ENCODE measurements at places on chromosomes 5 and 9.

DNA sequence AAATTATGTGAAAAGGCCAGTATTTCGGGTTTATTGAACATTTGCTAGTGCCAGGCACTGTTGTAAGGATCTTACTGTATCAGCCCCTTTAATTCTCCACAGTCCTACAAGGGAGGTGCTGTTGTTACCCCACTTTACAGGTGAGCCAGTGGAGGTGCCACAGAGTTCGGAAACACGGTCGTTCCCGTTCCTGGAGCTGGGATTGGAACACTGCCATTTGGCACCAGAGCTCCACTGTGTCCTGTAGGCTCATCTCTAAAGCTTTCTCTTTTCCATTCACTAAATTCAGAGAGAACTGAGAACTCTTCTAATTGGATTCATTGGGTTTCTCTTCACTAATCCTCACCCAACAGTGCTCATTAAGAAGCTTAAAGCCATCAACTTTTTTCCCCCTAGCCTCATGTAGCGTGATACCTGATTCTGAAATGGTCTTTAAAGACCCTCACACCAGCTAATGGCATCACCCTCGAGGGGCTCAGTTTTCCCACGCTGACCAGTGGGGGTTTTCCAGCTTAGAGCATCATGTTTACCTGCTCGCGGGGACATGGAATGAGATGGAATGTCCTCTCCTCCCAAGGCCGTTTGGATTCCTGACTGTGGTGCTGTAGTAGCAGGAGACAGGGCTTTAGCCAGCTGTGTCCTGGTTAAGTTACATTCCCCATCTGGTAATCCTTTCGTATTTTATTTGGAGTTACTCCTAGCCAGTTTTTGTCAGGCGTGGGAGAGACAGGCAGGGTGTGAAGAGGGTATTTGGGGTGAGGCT lies 5.8 kb downstream of the ERGIC1 start:
- DNase-seq: no peak

DNA sequence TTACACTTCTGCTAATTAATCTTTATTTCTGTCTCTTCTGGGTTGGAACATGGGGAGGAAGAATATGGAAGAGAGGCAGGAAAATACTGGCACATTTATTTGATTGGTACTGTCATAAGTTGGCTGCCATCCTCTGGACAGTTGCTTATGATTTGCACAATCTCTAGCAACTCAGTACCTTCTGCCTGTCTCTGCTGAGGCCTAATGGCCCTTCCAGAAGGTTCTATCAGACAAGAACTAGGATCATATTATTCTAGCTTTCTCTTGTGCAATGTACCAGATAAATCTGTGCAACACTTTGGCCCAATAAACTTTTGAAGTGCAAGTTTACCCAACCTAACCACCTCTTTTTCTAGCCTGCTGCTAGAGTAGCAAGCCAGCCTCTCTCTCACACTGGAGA lies 335.0 kb downstream of the ARRDC3 start:
- DNase-seq: no peak

DNA sequence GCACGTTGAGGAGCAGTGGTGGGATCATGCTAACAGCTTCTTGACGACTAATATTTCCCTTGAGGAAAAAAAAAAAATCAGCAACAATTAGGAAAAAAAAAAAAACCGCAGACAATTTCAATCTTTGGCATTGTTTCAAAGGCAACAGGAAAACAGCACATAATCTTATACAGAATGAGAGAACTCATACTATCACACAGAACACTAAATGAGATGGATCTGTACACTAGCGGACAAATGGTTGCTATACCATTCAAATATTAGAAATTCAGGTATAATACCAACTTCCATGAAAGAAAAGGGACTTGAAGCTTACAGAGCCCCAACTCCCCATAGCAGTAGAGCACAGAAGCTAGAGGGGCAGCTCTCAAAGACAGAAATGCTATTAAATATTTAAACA lies 9.6 kb downstream of the NSUN2 start:
- no peak for DNase-seq

- no peak for DNase-seq
Measured at GRCh38 chr5:136094189-136094912, 38.3 kb upstream of the SMAD5 start.

- no peak for DNase-seq
Measured at GRCh38 chr5:133232011-133232410, 180.2 kb downstream of the HSPA4 start.

- DNase-seq: no peak
Measured at GRCh38 chr5:107736638-107737037, 65.9 kb upstream of the EFNA5 start.

DNA sequence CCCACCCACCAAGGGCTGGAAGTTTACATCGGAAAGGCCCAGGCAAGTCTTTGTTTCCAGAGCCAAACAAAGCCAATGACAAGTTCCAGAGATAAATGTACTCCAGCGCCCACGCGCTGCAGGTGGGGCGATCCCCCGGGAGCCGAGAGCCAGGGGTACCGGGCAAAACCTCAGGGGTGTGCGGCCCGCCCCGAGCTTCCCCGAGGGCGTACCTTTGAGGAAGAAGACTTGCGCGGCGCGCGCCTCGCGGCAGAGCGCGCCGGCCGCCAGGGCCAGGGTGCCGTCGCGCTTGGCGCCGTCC lies 671 bp downstream of the DUSP1 start:
- DNase-seq: no peak

DNA sequence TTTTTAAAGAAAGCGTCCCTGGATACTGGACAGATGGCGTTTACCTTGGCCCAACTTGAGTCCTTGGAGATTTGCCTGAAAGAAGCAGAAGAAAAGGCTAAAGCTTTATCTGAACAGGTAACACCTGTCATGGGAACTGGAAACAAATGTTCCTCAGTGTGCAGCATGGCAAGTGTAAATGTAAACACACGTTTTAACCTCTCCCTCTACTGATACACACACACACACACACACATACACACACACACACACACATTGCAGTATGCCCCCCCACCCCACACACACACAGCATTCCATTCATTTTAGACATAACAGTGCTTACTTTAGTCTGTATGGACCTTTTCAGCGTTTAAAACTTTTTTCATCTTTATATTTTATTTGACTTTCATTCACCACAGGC lies 51.1 kb downstream of the CCDC192 start:
- no peak for DNase-seq

- no peak for DNase-seq
Measured at GRCh38 chr5:35828082-35828598, 28.6 kb upstream of the IL7R start.

DNA sequence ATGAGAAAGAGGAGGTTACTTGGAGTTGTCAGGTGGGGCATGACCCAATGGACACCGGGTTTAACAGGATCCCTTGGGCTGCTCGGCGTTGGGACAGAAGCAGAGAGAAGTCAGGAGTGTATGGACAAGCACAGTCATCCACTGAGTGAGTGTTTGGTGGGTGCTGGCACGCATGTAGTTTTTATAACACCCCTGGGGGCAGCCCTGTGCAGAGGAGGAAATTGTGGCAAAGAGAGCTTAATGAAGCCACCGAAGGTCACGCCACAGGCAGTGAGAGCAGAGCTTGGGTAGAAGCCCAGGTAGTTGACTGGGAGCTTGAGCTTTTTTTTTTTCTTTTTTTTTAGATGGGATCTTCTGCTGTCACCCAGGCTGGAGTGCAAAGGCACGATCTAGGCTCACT lies 43.2 kb upstream of the IER5L start:
- DNase-seq: no peak

DNA sequence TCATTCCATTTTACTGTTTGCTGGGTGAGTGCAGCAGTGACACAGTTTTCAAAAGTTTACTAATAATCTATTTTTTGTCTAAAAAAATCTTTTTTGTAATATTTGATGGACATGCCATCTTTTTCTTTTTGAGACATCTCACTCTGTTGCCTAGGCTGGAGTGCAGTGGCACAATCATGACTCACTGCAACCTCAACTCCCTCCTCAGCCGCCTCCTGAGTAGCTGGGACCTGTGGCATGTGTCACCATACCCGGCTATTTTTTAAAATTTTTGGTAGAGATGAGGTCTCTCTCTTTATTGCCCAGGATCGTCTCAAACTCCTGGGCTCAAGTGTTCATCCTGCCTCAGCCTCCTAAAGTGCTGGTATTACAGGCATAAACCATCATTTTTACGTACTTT lies 86.0 kb downstream of the KDM4C start:
- no peak for DNase-seq

DNA sequence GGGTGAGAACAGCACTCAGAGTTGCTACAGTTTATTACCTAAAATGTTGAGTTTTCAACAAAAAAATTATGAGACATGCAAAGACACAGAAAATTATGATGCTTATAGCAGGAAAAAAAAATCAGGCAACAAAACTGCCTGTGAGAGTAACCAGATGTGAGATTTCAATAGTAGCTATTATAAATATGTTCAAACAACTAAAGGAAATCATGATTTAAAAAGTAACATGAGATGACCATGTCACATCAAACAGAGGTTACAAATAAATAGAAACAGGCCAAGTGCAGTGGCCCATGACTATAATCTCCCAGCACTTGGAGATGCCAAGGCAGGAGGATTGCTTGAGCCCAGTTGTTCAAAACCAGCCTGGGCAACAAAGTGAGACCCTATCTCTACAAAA lies 12.1 kb upstream of the RIMOC1 start:
- no peak for DNase-seq

DNA sequence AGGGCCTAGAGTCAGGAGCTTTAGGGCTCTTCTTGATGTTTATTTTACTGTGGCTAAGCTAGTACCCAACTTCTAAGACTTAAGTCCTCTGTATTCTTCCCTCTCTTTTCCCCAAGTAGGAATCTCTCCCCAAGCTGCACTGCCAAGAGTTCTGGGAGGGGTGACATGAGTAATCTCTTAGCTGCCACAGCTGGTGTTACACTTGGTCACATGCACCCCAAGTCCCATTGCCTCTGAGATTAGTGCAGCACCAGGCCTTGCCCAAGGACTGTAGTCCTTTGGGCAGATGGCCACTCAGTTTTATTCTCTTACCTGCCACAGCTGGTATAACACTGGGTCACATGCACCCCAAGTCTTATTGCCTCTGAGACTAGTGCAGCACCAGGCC lies 114.7 kb upstream of the RIOK2 start:
- no peak for DNase-seq

DNA sequence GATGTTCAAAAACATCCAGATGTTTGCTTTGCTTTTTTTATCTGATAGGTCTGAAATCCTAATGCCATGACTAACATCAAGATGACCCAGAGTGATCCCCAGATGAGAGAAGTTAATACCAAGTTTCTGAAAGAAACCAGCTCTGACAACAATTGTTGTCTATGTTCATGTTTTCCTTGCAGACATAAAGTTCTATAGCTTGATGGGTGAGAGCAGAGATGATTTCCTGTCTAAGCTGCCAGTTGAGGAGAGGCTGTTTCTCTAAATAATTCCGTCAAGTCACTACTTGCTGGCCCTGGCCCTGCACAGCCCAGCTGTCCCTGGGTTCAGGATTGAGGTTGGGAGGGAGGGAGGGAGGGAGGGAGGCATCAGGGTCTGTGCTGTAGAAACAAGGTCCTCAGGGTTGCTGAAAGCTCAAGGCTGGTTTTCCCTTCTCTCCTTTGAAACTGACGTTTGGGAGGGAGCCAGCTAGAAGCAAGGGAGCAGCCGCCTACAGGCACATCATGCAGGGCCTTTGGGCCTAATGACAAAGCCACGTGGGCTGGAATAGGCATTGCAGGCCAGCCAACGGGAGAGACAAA lies 3.9 kb downstream of the SPARC start:
- no peak for DNase-seq

DNA sequence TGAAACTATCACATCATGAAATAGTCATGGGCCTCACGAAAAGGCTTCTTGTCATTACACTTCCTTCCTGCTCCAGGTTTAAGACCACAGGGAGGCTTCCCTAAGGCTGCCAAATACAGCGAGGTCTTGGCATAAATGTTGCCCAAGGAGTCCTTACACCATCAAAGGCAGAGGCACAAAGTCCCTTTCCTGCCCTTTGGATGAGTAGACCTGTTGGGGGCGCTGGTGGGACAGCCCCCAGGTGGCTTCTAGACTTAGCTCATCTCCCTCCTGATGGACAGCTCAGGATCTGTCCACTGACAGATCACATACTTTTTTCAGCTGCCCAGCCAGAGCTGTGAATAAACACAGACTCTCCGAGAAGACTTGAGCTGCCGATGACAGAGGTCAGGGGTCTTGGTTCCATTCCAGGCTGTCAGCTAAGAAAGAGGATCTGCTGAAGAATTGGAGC lies 15.5 kb upstream of the MEGF9 start:
- no peak for DNase-seq

All from B cell (primary cell).